ENCODE measurements at places on chromosomes 5 and 9. TPM values are rescaled to one million over a fixed set of nuclear protein-coding genes. Genes with fewer than 3 reads are reported as not detected.

DNA sequence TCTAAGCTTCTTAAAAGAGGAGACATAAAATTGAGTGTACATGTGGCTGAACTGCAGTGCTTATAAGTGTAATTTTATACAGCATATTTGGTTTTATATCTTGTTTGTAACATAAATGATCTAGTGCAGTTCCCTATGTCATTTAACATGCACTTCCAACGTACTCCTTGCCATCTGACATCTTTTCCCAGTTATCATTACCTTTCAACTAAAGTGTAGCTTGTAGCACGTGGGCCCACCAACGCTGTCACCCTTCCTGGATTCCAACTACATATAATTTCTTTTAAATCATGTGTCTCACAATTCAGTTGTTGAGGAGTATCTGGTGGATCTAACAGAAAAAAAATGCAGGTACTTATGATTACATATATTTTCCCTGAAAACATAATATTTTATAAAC, 50.1 kb downstream of the LIFR start:
- no peaks in the 10 kb centered on the region for H3K27me3 ChIP-seq
- H3K4me3 ChIP-seq: no peak overlapping the region
- peaks cover 59% of the 10 kb centered on the region for H3K36me3 ChIP-seq

DNA sequence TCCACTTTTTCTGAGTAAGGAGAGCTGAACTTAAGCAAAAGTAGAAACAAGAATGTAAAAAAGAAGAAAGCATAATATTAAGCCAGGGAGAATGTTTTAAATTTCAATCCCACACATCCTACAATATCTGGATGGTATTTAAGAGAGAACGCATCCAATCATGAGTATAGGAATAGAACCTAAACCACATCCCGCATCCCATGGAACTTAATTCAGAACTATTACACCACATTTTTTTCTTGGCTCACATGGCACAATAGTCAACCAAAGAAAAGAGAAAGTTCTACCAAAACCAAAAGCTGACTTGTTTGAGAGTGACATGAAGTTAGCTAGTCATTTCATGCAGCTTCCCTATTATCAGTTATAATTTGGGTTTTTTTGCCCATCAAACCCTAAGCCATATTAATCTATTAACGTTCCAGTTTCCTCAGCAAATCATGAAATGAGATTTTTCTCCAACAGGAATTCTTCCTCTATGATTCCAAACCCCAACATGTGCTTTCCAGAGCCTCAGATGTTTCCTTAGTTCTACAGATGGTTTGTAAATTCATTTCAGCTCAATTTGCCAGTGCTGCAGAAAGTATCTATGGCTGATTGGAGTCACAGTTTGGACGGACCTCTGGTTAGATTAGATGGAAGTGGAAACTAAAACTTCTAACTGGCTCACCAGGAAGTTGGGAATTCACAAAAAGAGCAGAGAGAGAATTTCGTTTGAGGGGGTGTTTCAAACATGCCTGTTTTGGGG, 22.5 kb downstream of the ADAMTSL1 start:
- no peaks in the 10 kb centered on the region for H3K36me3 ChIP-seq
- H3K27ac ChIP-seq: no peak overlapping the region
- peaks cover 64% of the 10 kb centered on the region for H3K4me1 ChIP-seq
- no peak for DNase-seq

DNA sequence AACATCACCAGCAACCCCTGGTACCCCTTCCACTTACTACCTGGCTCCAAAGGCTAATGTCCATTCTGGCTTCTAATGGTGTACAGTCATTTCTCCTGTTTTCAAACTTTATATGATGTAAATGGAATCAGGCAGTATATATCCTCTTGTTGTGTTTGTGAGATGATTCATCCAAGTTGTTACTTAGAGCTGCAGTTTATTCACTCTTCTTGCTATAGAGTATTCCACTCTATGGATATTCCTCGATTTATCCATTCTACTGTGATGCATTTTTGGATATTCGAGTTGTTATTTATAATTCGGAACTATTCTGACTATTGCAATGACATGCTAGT, 32.4 kb downstream of the IRF1 start:
- peaks cover 65% of the 10 kb centered on the region for H3K4me1 ChIP-seq
- H3K27ac ChIP-seq: no peak overlapping the region
- H3K27me3 ChIP-seq: no peaks in the 10 kb centered on the region
- H3K36me3 ChIP-seq: peaks cover 43% of the 10 kb centered on the region
- no peak overlapping the region for H3K4me3 ChIP-seq
- DNase-seq: no peak

Gene ZNF346
- 14.4 TPM for total RNA-seq

DNA sequence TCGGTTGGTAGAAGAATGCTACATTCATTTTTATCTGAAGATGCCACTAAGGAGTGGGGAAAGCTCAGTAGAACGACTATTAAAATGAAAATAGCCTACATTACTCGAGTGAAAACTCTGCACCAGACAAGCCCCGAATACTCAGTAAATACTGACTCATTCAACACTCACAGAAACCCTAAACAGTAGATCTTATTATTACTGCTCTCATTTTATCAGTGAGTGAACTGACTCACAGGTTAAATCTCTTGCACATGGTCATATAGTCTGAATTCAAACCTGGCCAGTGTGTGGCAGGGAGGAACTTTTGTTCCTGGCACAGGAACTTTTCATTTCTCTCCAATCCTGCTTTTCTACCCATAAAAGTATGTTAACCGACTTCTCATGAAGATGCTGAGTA, 9.6 kb upstream of the PAPPA start:
- H3K4me1 ChIP-seq: no peaks in the 10 kb centered on the region
- no peaks in the 10 kb centered on the region for H3K27me3 ChIP-seq
- H3K4me3 ChIP-seq: no peak overlapping the region
- no peaks in the 10 kb centered on the region for H3K36me3 ChIP-seq
- no peak overlapping the region for H3K27ac ChIP-seq

Gene DPP7
- total RNA-seq: 90.1 TPM

DNA sequence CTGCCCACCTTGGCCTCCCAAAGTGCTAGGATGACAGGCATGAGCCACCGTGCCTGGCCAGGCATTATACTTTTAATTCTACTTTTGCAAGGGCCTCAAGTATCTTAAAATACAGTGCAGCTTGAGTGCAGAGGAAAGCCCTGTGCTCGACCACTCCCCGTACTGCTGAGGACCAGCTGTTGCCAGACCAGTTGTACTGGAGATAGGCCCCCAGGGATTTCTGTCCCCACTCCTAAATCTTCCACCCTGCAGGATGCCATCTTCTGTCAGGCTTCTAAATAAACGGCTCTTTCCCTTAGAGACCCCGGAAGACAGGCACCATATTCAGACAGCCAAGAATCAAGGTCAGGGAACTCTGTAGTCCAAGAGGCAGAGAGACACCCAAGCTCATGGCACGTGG, 16.6 kb upstream of the PSMD5 start:
- no peak overlapping the region for H3K27ac ChIP-seq
- peaks cover 77% of the 10 kb centered on the region for H3K36me3 ChIP-seq
- DNase-seq: no peak
- H3K4me3 ChIP-seq: no peak overlapping the region
- no peaks in the 10 kb centered on the region for H3K27me3 ChIP-seq

DNA sequence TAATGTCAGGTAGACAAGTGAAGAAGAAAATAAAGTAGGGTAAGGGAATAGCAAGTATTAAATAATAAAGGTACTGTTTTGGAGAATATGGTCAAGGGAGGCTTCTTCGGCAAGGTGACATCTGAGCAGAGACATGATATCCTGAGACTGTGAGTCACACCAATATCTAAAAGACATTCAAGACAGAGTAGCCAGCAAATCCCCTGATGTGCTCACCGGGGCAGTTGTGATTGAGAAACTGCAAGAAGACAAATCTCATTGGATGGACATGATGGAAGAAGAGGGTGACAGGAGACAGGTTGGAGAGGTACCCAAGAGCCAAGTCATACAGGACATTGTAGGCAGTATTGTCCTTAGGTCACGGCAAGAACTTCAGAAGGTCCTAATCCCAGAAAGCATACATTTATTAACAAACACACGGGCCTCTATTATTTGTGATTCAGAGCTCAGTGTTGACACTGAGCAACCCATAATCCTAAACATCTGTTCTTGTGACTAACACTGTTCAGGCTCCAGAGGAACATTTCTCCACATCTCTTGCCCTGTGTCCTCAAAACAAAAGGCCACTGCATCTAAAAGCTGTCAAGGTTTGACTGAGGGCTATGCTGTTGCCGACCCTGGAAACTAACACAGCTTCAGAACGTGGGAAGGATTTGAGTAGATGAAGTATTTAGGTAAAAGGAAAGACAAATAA, 258.7 kb upstream of the CLINT1 start:
- no peaks in the 10 kb centered on the region for H3K27me3 ChIP-seq
- DNase-seq: no peak
- H3K4me3 ChIP-seq: no peak overlapping the region

Gene OBP2B
- total RNA-seq: not detected

GRCh38 chr9:128316421-128316820, 5.8 kb downstream of the TRUB2 start:
- H3K36me3 ChIP-seq: peaks cover 69% of the 10 kb centered on the region
- no peak for DNase-seq
- peaks cover 4% of the 10 kb centered on the region for H3K4me1 ChIP-seq

Gene IFNA21
- total RNA-seq: not detected

DNA sequence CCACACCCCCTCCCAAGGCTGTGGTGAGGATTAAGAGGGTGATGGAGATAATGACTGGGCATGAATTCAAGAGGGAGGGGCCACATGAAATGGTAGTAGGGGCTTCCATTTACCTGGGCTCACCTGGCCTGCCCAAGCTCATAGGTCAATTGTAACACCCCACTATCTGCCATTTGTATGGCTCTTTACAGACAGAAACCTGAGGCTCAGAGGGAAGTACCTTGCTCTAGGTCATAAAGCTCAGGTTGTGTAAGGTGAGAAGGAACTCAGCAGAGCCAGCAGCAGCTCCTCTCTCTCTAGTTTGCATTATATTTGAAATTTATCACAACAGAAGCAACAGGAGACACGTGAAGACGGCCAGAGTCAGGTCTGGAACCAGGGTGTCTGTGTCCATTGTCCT, 133.4 kb upstream of the ALDH1B1 start:
- no peaks in the 10 kb centered on the region for H3K36me3 ChIP-seq
- DNase-seq: no peak
- no peak overlapping the region for H3K4me3 ChIP-seq
- H3K27ac ChIP-seq: no peak overlapping the region
- no peaks in the 10 kb centered on the region for H3K4me1 ChIP-seq

GRCh38 chr5:79842991-79843390, 148.1 kb downstream of the MTX3 start:
- no peaks in the 10 kb centered on the region for H3K27me3 ChIP-seq
- no peak overlapping the region for H3K4me3 ChIP-seq
- H3K36me3 ChIP-seq: no peaks in the 10 kb centered on the region
- H3K27ac ChIP-seq: no peak overlapping the region

Gene TSLP
- 2.0 TPM for total RNA-seq

GRCh38 chr5:7856855-7857254, 5.9 kb upstream of the CFAP90 start:
- no peak for DNase-seq
- H3K4me3 ChIP-seq: no peak overlapping the region
- H3K4me1 ChIP-seq: peaks cover 5% of the 10 kb centered on the region
- H3K36me3 ChIP-seq: peaks cover 40% of the 10 kb centered on the region
- no peaks in the 10 kb centered on the region for H3K27me3 ChIP-seq
- no peak overlapping the region for H3K27ac ChIP-seq

DNA sequence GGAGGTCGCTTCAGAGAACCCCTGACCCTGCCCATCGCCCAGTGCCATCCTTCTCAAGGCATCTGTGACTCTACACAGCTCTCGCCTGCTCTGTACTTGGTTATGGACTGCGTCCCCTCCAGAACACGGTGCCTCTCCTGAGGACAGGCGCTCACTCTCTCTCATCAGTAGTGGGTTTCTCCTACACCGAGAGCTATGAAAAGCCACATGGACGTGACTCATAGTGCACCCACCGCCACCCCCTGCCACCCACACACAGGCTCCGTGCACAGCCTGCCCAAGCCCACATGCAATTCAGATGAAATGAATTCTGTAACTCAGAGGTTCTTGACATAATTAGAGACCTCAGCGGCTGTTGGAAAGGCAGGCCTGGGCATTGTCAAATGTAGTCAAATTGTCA, 13.9 kb downstream of the GTF3C5 start:
- DNase-seq: no peak
- H3K27me3 ChIP-seq: no peaks in the 10 kb centered on the region
- peaks cover 80% of the 10 kb centered on the region for H3K36me3 ChIP-seq
- H3K4me1 ChIP-seq: no peaks in the 10 kb centered on the region

DNA sequence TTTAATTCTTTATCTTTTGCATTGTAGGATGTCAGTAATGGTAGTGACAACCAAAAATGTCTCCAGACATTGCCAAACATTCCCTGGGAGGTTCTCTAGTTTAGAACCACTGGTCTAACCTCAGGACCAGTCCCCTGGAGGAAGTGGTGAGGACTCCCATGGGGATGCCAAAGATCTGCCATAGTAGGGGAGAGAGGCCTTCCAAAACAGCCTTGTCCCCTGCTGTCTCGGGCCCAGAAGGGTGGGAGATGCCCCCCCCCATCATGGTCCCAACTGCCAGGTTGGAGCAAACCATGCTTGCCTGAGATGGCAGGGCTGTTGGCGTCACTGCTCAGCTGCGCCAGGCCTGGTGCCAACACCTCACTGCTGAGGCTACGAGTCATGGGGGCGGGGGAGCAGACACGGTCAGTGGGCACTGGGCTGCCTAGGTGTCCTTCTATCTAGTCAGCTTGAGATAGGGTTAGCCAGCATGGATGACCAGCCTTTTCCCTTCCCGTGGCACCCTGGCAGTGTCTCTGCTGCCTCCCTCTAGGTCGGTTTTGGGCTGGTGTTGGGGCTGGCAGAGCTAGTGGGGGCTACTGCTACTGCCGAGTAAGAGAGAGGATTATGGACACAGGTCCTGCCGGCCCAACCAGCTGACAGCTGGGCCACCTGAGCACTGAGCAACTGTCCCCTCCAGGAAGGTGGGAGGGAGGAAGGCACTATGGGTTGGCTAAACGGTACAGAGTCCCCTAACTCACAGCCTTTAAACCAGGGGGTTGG, 8.3 kb upstream of the CXXC5 start:
- no peak overlapping the region for H3K27ac ChIP-seq
- DNase-seq: no peak
- H3K4me1 ChIP-seq: peaks cover 47% of the 10 kb centered on the region
- no peaks in the 10 kb centered on the region for H3K27me3 ChIP-seq
- no peak overlapping the region for H3K4me3 ChIP-seq

Gene DNAJC21
- 61.2 TPM for total RNA-seq

DNA sequence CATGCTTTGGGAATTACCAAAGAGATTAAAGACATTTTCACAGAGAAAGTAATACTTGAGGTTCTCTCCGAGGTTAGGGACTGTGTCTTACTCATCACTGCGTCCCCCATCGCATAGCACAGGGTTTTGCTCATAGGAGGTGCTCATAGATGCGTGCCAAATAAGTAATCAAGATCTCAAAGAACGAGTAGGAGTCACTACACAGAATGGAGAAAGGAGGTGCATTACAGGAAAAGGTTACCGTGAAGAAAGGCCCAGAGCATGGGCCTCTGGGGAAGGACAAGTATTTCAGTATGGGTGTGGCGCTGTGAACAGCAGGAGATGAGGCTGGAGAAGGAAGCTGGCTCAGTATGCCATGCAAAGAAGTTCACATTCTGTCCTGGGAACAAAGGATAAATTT, 182.4 kb downstream of the ACTL7B start:
- H3K27ac ChIP-seq: no peak overlapping the region
- peak; percentile 90 for DNase-seq
- H3K4me3 ChIP-seq: no peak overlapping the region
- H3K27me3 ChIP-seq: no peaks in the 10 kb centered on the region

Data from esophagus muscularis mucosa (tissue), 4 donors.